NCI-H2081 (cell line): ENCODE measurements at places on chromosomes 5 and 9.
A peak's percentile ranks its signal among the peaks of the same experiment; 100 is the strongest.

DNA sequence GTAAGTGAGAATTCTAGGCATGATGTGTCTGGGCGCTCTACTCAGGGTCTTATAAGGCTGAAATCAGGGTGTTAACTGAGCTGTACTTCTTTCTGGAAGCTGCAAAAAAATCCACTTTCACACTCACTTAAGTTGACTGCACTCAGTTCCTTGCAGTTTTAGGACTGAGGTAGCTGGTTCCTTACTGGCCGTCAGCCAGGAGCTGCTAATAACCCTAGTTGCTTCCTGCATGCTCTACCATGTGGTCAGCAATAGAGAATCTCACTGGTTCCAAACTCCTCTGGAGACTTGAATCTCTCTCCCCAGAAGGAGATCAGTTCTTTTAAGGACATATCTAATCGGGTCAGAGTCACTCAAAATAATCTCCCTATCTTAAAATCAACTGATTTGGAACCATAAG lies 911.2 kb downstream of the EFNA5 start:
- DNase-seq, result no peak

DNA sequence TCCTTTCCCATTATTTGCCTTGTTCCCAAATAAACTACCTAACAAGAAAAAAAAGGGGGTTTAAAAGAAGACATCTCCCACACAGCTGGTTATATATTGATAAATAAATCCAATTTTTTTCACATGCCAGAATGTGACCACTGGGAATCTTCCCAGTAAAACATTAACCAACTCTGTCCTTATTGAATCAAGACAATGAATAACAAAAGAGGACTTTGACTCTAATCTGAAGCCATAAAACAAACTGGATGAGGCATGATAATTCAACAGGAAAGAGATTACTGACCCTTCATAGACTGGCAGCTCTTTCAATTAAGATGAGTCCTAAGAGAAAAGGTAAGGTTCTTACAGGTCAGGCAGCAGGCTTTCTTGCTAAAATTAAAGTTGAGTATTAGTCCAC lies 165.8 kb upstream of the CDH6 start:
- DNase-seq, result no peak

DNA sequence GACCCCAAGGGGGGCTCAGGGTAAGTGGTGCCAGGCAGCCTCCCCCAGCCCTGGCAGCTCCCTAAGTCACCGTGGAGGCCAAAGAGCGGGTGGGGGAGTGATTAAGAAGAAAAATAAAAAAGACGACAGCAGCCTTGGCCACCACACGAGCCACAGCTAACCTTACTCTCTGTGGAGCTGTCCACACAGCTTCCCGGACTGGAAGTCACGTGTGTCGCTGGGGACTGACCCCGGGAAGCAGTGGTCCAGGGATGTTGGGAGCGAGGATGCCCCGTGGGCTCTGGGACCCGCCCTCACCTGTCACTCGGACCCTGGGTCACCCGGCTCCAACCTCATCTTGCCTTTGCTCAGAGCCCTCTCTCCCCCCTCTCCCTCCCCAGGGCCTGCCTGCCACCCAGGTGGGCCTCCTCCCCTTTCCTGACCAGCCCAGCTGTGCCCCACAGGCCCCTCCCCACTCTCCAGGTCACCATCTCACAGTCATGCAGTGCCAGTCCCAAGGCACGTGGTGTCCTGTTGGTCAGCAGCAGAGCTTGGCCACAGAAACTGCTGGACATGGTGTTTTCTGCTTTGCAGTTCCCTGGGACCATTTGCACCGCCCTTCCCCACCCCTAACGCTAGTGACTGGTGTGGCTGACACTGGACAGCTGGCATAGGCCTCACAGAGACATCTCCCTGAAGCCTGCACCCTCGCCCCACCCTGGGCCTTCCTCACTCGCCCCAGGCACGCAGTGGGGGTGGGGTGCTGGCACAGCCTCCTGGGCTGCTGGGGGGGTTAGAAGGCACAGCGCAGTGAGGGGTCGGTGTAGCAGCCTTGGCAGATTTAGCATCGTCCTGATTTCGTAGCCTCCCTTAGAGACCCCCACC lies 9.8 kb upstream of the EXOC3 start:
- DNase-seq, result no peak

DNA sequence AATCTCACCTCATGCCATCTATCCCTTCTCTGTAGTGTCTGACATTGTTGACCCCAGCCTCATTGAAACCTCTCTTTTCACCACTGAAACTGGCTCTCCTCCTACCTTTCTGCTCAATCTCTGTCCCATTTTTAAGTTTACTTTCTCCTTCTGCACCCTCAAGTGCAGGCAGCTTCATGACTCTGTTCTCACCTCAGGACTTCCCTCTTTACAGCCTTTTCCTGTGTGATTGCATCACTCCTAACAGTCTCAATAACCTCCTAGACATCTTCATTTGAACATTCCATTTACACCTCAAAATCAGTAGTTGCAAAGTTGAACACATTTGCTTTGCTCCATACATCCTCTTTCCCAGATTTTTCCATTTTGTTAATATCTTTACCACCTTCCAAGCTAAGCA lies 172.1 kb downstream of the RASEF start:
- no peak for DNase-seq

DNA sequence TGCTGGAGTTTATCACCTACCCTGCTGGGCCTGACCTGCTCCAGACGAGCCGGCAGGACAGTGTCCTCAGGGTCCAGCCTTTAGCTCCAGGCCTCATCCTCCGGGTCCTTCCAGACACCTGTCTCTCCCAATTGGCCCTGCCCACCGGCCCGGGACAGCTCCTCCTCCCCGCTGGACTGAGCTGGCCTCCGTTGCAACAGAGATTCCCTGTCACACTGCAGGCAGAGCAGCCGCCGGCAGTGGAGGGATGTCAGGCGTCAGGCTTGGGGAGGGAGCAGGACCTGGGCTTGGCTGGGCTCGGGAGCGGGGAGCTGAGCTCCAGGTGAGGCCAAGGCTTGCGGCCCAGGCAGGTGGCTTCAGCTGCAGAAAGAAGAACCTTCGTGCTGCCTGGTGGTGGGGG lies 1.7 kb downstream of the KCNT1 start:
- DNase-seq, result no peak

DNA sequence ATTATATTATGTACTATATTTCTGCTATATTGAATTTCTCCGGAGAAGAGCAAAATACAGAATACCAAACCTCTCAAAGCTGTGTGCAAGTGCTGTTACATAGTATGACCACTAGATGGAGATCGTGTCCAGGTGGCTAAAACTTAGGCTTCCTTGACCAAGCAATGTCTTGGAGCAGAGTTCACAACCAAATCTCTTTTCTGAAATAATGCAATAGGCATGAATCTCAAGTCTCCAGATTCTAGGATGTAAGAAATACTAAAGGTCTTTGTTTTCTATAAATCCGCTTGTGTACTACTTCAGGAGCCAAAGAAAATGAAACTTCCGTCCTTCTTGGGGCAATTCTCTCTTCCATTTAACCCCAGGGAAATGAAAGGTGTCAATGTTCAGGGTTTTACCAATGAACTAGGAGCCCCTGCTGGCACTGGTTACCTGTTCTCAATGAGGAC lies 181.5 kb upstream of the RAI14 start:
- DNase-seq, result peak; percentile 77

DNA sequence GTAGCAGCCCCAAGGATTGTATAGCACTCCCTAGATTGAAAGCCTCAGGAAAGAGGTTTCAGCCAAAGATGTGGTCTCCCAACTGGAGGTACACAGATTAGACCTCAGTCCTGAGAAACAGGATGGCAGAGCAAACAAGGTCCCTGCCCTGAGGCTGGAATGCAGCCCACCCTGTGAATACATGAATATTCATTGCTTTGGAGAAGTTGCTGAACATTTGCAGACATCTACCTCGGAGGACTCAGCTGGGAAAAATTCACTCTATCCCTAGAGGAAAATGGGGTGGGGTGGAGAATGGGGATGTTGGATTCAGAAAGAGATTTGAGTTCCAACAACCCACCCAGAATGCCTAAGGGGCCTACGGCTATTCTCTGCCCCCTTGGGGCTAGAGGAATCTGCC lies 129.4 kb downstream of the SLIT3 start:
- DNase-seq, result no peak

- DNase-seq, result no peak
Measured at GRCh38 chr9:21873540-21874221, 71.2 kb downstream of the MTAP start.

GRCh38 chr5:67081261-67081660 lies 115.3 kb downstream of the CD180 start:
- DNase-seq, result no peak

DNA sequence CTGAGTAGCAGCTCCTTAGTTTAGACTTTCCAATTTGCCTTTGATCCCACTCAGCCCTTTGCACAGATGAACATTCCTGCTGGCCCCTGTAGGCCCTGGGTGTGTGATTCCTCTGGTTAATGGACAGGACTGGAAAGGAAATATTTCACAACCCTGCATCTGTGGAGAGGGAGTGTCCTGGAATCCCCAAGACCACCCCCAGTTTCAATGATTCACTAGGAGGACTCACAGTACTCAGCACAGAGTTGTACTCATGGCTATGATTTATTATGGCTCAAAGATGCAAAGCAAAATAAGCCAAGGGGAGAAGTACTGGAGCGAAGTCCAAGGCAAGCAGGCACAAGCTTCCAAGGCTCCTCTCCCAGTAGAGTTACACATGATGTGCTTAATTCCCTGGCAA lies 42.4 kb upstream of the TJP2 start:
- DNase-seq, result no peak

- no peak for DNase-seq
Measured at GRCh38 chr5:166509085-166509484, 1782.4 kb upstream of the WWC1 start.

GRCh38 chr5:83576341-83576740 lies 104.8 kb downstream of the VCAN start:
- DNase-seq, result no peak

DNA sequence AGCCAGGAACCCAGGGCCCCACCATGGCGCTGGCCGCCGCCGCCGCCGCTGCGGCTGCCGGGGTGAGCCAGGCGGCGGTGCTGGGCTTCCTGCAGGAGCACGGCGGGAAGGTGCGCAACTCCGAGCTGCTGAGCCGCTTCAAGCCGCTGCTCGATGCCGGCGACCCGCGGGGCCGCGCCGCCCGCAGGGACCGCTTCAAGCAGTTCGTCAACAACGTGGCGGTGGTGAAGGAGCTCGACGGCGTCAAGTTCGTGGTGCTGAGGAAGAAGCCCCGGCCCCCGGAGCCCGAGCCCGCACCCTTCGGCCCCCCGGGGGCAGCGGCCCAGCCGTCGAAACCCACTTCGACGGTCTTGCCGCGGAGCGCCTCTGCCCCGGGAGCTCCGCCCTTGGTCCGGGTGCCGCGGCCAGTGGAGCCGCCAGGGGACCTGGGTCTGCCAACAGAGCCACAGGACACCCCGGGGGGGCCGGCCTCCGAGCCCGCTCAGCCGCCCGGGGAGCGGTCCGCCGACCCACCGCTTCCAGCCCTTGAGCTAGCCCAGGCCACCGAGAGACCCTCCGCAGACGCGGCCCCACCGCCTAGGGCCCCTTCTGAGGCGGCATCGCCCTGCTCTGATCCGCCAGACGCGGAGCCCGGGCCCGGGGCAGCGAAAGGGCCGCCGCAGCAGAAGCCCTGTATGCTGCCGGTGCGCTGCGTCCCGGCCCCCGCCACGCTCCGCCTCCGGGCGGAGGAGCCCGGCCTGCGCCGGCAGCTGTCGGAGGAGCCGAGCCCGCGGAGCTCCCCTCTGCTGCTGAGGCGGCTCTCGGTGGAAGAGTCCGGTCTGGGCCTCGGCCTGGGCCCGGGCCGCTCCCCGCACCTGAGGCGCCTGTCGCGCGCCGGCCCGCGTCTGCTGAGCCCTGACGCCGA lies 749 bp downstream of the SOWAHA start:
- DNase-seq, result peak; percentile 30

- DNase-seq, result no peak
Measured at GRCh38 chr9:3224931-3225330, 300.9 kb downstream of the RFX3 start.

- peak; percentile 83 for DNase-seq
Measured at GRCh38 chr9:127569886-127570401, 42.1 kb upstream of the STXBP1 start.

DNA sequence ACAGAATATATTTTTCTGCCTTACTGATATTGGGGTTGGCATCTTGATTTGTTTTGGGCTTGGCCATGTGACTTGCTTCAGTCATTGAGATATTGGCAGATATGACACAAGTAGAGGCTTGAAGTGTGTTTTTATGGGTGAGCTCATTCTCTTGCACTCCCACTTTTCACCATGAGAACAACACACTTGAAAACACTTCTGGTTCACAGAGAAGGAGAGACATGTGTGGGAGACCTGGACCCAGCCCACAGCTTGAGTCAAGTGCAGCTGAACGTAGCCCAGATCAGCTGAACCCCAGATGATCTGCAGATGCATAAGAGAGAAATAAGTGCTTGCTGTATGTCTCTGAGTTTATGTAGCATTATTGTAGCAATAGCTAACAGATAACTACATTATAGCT lies 155.4 kb downstream of the SEMA6A start:
- DNase-seq, result no peak

GRCh38 chr5:150764530-150764929 lies 5.7 kb upstream of the DCTN4 start:
- no peak for DNase-seq

DNA sequence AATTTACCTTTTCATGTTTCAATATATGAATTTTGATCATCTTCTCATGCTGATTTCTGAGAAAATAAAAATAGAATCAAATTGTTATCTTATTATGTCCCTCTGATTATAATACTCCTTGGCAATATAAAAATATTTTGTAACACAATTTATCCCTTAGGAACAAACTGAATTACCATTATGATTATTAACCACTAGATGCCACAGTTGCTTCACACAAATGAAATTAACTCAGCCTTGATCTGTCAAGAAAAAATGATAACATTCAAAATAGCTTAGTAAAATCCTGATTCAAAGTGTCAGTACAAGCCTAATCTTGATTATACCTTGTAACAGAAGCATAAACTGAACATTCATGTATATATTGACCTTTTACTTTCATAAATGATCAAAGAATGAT lies 4.8 kb upstream of the CHSY3 start:
- no peak for DNase-seq

GRCh38 chr5:52824827-52825226 lies 37.1 kb downstream of the ITGA1 start:
- no peak for DNase-seq

DNA sequence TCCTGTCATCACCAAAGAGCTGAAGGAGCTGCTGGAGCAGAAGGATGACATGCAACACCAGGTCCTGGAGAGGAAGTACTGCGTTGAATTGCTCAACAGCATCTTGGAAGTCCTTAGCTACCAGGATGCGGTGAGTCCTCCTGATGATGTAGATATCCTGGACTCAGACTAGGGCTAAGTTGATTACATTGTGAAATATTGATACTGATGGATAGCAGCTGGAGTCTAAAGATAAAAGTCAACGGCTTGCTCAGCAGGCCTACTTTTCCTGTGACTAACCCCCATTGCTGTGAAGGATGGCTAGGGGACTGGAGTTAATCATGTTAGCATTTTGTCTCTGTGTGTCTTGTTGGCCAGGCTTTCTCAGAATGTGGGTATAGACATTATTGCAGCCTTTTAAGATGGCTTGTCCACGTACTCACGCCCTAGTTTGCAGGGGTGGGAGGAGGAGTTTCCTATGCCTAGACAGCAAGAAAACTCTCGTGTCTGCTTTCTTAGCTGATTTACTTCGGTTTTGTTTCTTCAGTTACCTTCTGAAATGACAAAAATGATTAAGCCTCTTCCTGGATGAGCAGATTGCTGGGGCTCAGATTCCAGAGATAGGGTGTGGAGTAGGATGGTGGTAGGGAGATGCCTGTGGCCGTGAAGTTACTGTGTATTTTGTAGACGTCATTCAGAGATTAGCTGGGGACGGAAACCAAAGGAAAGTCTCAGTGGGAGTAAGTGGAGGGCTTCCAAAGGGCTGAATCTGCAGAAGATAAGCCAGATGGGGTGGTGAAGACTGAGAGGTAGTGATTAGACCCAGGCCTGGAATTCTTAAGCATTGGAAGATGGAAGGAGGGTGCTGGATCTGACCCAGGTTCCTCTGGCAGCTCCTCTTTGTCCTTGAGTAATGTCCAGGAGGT lies 166.3 kb downstream of the DOCK2 start:
- DNase-seq, result no peak
